ENCODE measurements at places on chromosomes 3 and 15.

GRCh38 chr3:57130571-57131209 is 34.5 kb downstream of the IL17RD start:
- DNase-seq = no peak

DNA sequence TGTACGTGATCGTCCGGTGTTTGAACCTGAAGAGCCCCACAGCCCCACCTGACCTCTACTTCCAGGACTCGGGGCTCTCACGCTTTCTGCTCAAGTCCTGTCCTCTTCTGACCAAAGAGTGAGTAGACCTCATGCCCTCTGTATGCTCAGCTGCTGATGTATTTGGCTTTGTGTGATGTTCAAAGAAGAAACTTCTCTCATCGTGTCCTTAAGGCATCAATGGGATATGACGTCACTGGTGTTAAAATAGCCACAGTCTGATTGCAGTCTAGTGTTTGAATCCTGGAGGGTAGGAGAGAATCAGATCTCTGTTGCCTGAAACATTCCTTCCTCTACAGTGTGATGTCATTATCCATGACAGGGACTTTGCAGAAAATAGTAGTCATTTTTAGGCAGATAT is 28.1 kb downstream of the ABHD2 start:
- DNase-seq = no peak

- DNase-seq = peak; percentile 21
Measured at GRCh38 chr3:87120881-87121280, 106.2 kb upstream of the CHMP2B start.

DNA sequence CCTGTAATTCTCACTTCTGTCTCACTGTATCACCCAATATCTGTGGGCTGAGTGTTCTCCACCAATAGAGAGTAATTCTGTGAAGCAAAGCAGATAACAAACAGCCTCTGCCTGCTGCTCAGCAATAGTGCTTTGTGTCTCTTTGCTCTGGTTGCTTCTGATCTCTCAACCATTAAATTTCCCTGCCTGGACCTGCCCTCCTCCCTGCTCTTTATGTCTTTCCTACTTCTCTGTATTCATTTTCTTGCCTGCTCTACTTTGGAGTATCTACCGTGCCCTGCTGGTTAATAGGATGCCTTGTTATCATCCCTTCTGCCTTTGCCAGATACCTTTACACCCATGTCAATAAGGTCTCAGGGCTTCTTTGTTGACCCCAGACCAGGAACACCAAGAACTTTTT is 102.9 kb upstream of the CGNL1 start:
- no peak for DNase-seq

DNA sequence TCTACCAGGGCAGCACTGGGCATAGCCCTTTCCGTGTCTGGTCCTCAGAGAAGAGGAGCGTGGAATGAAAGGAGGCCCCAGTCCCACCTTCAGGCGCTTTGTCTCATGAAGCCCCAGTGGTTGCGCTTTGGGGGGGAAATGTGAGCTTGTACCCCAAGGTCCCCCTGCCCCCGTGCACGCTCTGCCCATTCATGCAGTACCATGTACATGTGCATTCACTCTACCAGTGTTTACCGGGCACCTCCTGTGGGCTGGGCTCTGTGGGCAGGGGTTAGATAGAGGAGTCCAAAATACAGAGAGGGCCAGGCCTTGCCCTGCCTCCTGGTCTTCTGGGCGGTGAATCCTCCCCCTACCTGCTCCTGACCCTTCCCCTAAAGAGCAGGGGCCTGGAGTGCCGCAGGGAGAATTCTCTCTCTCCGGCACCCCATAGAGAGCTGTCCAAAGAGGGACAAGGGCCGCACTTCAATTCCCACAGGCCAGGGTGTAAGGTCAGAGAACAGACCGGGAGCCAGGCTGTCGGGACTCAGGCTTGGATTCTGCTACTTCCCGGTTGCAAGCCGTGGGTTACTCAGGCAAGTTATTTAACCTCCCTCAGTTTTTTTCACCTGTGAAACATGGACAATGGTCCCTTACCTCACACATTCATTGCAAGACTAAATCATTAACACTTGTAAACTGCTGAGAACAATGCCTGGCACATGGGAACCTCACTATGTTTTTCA is 153.4 kb downstream of the MEGF11 start:
- DNase-seq = no peak

DNA sequence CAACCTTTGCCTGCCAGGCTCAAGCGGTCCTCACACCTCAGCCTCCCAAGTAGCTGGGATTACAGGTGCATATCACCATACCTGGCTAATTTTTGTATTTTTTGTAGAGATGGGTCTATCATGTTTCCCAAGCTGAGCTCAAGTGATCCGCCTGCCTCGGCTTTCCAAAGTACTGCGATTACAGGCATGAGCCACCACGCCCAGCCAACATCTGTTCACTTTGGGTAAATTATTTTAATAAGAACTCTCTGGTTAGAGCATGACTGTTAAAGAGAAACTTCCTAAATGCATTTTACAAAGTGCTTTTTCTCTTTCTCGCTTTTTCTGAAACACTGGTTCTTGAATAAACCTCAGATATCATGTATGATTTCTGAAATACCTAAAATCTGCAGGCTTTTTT is 172.5 kb downstream of the PTPRG start:
- DNase-seq = no peak

- DNase-seq = no peak
Measured at GRCh38 chr3:171193693-171194092, 167.2 kb upstream of the SLC2A2 start.

DNA sequence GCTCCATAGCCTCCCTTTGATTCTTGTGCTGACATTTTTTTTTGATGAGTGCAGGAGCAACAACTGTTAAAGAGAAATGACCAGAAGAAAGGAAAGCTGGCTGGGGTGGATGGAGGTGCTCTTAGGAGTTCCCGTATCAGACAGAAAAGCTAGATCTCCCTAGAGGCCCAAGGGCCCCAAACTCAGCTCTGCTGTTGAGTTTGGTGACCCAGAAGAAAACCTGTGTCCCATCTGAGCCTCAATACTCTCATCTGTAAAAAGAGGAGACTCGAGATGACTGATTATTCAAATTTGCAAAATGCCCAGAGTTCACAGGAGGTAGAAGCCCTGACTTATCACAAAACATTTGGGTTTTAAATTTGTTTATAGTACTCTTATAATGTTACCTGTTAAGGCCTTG is 142.4 kb downstream of the TIGIT start:
- no peak for DNase-seq

GRCh38 chr15:89021224-89021623 is 67.0 kb upstream of the ABHD2 start:
- no peak for DNase-seq

GRCh38 chr15:29832709-29833108 is 10.4 kb upstream of the TJP1 start:
- no peak for DNase-seq

- DNase-seq = peak; percentile 30
Measured at GRCh38 chr3:98563661-98564281, 29.6 kb downstream of the CPOX start.

- no peak for DNase-seq
Measured at GRCh38 chr3:20064796-20065564, 24.7 kb downstream of the KAT2B start.

DNA sequence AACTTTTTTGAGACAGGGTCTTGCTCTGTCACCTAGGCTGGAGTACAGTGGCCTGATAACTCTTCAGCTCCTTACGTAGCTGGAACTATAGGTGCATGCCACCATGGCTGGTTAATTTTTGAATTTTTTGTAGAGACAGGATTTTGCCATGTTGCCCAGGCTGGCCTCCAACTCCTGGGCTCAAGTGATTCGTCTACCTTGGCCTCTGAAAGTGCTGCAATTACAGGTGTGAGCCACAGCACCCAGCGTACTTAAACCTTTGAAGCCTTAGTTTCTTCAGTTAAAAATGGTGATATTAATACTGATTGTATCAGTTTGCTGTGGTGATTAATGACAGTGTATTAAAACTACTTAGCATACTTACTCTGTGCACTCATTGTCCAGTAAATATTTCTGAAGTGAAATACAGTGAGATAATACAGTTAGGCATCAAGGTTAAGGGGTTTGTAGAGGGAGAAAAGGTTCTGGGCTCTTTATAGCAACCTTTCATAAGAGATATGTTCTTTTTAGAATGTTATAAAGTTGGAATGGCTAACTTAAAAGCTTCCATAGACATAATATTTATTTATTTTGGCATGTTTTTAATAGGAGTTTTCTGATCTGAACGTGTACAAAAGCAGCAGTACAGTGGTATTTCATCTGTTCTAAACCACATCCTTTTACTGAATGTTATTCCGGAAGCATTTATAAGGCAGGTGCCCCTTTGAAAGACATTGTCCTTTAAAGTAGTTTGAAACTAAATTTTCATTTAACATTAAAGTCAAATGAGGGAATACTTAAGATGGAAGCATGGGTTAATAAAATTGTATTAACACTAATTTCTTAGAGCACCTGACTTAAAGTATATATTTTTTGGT is 23.6 kb downstream of the NCK1 start:
- no peak for DNase-seq

- DNase-seq = no peak
Measured at GRCh38 chr3:11727207-11727606, 83.5 kb upstream of the VGLL4 start.

Data from skeletal muscle cell (primary cell).